ENCODE measurements at places on chromosomes 5 and 9. TPM values are rescaled to one million over a fixed set of nuclear protein-coding genes. Genes with fewer than 3 reads are reported as not detected.

DNA sequence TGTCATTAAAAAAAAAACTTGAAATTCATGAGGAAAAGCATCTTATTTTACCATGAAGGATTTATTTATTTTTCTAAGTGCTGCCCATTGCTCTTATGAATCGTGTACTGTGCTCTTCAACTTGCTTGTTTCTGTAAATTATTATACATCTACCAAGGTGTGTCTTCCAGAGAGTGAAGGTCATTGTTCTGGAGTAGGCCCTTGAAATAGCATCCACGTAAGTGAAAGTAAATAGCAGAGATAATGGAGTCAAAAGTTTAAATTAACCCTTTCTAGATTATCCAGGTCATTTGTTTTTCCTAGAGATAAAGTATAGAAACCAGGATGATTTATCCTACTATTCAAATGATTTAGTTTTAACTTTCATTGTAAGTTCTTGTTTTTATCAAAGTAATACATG is 473.1 kb downstream of the DIRAS2 start:
- H3K4me3 ChIP-seq = no peak overlapping the region
- H3K27ac ChIP-seq = no peak overlapping the region
- H3K27me3 ChIP-seq = no peaks in the 10 kb centered on the region
- no peaks in the 10 kb centered on the region for H3K36me3 ChIP-seq
- no peaks in the 10 kb centered on the region for H3K4me1 ChIP-seq

DNA sequence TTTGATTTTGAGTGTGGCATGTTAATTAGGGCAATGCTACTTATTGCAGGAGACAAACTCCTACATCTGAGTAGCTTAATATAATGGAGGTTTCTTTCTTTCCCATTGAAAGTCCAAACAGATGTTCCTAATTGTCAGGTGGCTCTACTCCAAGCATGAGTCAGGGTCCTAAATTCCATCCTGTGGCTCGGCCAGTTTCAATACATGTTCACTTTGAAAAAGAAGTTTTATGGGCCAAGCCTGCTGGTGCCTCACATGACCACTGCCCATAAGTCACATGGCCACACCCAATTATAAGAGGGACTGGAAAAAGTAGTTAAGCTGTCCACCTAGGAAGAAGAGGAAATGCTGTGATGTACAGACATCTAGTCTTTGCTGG is 170.4 kb downstream of the ARRDC3 start:
- H3K27ac ChIP-seq = no peak overlapping the region
- DNase-seq = no peak
- H3K4me1 ChIP-seq = no peaks in the 10 kb centered on the region

DNA sequence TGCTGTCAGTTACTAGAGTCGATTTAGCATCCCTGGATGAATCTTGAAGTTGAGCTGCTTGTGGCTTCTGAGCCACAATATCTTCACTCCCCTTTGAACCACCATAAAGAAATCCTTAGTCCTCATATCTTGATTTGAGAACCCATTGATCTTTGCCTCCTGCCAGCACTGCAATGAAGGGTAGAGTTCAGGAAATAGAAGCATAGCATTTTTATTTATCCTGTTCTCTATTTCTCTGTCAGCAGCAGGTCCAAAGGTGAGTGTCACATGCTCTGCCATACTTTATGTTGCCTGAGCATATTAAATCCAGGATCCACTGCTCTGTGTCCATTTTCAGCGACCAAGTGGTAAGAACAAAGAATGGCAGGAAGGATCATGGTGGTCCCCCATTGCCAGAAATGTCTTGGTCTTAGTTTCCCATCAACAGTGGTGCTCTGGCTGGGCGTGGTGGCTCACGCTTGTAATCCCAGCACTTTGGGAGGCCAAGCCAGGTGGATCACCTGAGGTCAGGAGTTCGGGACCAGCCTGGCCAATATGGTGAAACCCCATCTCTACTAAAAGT is 80.2 kb upstream of the PANK3 start:
- DNase-seq = no peak
- H3K4me1 ChIP-seq = no peaks in the 10 kb centered on the region
- H3K27ac ChIP-seq = no peak overlapping the region
- H3K4me3 ChIP-seq = no peak overlapping the region
- H3K27me3 ChIP-seq = no peaks in the 10 kb centered on the region

DNA sequence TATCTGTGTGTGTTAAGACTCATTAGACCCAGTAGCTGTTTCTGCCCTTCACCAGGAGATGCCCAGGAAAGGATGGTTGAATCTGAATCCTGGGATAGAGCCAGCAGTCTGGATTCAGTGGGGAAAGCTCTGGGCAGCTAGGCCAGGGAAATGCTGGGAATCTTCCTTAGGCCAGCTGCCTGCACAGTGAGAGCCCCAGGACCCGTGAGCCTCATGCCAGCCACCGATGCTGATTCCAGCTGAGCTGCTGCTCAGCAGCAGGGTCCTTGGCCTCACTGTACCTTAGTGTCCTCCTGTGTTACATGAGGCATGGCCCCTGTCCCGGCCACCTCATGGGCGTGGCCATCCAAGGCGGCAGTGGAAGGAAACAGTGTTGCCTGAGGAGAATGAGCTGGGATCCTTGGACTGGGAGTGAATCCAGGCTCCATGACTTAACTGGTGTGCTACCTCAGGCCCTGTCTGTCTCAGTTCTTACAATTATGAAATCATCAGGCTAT is 87.1 kb downstream of the AMBP start:
- DNase-seq = no peak
- H3K36me3 ChIP-seq = peaks cover 21% of the 10 kb centered on the region
- H3K4me1 ChIP-seq = no peaks in the 10 kb centered on the region
- no peak overlapping the region for H3K27ac ChIP-seq
- H3K4me3 ChIP-seq = no peak overlapping the region

GRCh38 chr5:96927008-96927407 is 8.9 kb upstream of the LNPEP start:
- no peak for DNase-seq
- H3K4me3 ChIP-seq = no peak overlapping the region
- no peaks in the 10 kb centered on the region for H3K4me1 ChIP-seq
- H3K27ac ChIP-seq = no peak overlapping the region

GRCh38 chr9:133690081-133690561 is 48.0 kb downstream of the SARDH start:
- no peak for DNase-seq
- no peak overlapping the region for H3K27ac ChIP-seq
- no peak overlapping the region for H3K4me3 ChIP-seq
- no peaks in the 10 kb centered on the region for H3K27me3 ChIP-seq

GRCh38 chr5:78001197-78001596 is 225.1 kb upstream of the TBCA start:
- no peaks in the 10 kb centered on the region for H3K4me1 ChIP-seq
- no peak overlapping the region for H3K27ac ChIP-seq
- no peak for DNase-seq

- peaks cover 5% of the 10 kb centered on the region for H3K36me3 ChIP-seq
- no peaks in the 10 kb centered on the region for H3K4me1 ChIP-seq
- H3K4me3 ChIP-seq = no peak overlapping the region
- no peaks in the 10 kb centered on the region for H3K27me3 ChIP-seq
- H3K27ac ChIP-seq = no peak overlapping the region
Measured at GRCh38 chr5:60960591-60960990, 15.6 kb downstream of the NDUFAF2 start.

GRCh38 chr9:107065549-107065948 is 202.6 kb downstream of the ZNF462 start:
- no peaks in the 10 kb centered on the region for H3K4me1 ChIP-seq
- peaks cover 1% of the 10 kb centered on the region for H3K36me3 ChIP-seq
- no peaks in the 10 kb centered on the region for H3K27me3 ChIP-seq
- H3K4me3 ChIP-seq = no peak overlapping the region

- no peak for DNase-seq
- no peaks in the 10 kb centered on the region for H3K36me3 ChIP-seq
- peaks cover 3% of the 10 kb centered on the region for H3K4me1 ChIP-seq
Measured at GRCh38 chr9:119153402-119153801, 215.8 kb downstream of the BRINP1 start.

GRCh38 chr5:73115399-73116051 is 4.8 kb upstream of the TMEM171 start:
- DNase-seq = no peak
- H3K4me3 ChIP-seq = no peak overlapping the region
- H3K27ac ChIP-seq = no peak overlapping the region
- peaks cover 6% of the 10 kb centered on the region for H3K27me3 ChIP-seq

- H3K36me3 ChIP-seq = 0 out of 2 replicates have a peak, but pooled peaks cover 3% of the 10 kb centered on the region
- no peaks in the 10 kb centered on the region for H3K27me3 ChIP-seq
- no peak overlapping the region for H3K27ac ChIP-seq
- peaks cover 6% of the 10 kb centered on the region for H3K4me1 ChIP-seq
Measured at GRCh38 chr5:149445739-149446369, 66.8 kb upstream of the IL17B start.

GRCh38 chr5:159240301-159240870 is 22.7 kb upstream of the UBLCP1 start:
- no peaks in the 10 kb centered on the region for H3K36me3 ChIP-seq
- no peak overlapping the region for H3K27ac ChIP-seq
- no peaks in the 10 kb centered on the region for H3K4me1 ChIP-seq
- no peaks in the 10 kb centered on the region for H3K27me3 ChIP-seq
- no peak overlapping the region for H3K4me3 ChIP-seq
- no peak for DNase-seq

GRCh38 chr5:32436553-32437242 is 7.8 kb downstream of the ZFR start:
- H3K36me3 ChIP-seq = no peaks in the 10 kb centered on the region
- no peak overlapping the region for H3K4me3 ChIP-seq
- H3K27me3 ChIP-seq = no peaks in the 10 kb centered on the region

- DNase-seq = no peak
- no peaks in the 10 kb centered on the region for H3K4me1 ChIP-seq
Measured at GRCh38 chr5:116130471-116130870, 45.6 kb downstream of the COMMD10 start.

- H3K27me3 ChIP-seq = no peaks in the 10 kb centered on the region
- H3K4me3 ChIP-seq = no peak overlapping the region
- H3K27ac ChIP-seq = no peak overlapping the region
Measured at GRCh38 chr9:124742940-124743339, 28.2 kb downstream of the NR6A1 start.

GRCh38 chr9:4344946-4345345 is 45.1 kb upstream of the GLIS3 start:
- DNase-seq = no peak
- H3K27ac ChIP-seq = no peak overlapping the region
- no peaks in the 10 kb centered on the region for H3K36me3 ChIP-seq
- no peaks in the 10 kb centered on the region for H3K27me3 ChIP-seq

DNA sequence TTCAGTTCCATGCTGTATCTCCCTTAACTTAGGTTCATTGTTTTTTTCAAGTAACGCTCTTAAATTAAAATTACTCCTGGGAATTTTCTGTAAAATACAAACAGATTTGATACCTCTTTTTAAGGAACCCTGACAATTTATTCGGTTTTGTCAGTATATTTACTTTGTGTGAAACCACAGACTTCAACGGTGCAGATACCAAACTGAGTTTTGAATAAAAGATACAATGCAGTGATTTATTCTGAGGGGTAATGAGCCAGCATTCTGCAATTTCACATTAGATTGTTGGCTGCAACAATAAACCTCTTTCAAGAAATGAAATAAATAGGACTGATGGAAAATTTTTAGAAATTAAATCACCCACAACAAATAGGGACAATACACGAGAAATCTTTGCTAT is 308.6 kb upstream of the EDIL3 start:
- DNase-seq = no peak
- H3K36me3 ChIP-seq = 0 out of 2 replicates have a peak, but pooled peaks cover 2% of the 10 kb centered on the region
- H3K27ac ChIP-seq = no peak overlapping the region
- H3K4me3 ChIP-seq = no peak overlapping the region
- H3K27me3 ChIP-seq = no peaks in the 10 kb centered on the region

GRCh38 chr5:17412760-17413671 is 85.0 kb upstream of the TAF11L2 start:
- DNase-seq = no peak
- no peak overlapping the region for H3K4me3 ChIP-seq
- 0 out of 3 replicates have a peak, but pooled peaks cover 2% of the 10 kb centered on the region for H3K36me3 ChIP-seq

DNA sequence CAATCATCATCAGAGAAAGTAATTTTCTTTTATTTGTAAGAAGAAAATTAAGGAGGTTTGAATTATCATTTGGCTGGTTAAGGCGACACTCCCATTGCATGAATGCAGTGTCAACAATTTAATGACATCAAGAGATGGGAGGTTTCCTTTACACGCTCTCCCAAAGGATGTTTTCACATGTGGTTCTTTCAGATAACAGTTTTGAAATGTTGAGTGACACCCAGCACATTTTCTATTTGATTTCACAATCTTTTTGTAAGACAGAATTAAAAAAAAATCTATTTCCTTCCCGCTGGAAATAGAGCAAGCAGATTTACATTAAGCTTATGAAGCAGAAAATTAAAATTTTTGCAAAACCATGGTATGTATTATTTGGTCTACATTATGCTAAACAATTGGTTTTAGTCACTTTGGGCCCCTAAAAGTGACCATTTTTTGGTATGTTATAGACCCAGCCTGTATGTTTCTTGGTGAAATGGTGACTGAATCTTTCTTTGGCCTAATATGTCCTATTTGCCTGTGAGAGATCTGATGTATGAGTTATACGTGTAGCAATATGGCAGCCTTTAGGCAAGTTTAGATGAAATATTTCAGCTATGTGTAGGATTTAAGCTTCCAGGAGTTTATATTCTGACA is 18.9 kb upstream of the ANKRD55 start:
- H3K27me3 ChIP-seq = no peaks in the 10 kb centered on the region
- no peak overlapping the region for H3K4me3 ChIP-seq
- peaks cover 2% of the 10 kb centered on the region for H3K36me3 ChIP-seq
- no peak for DNase-seq

- peak; percentile 59 for DNase-seq
- H3K4me3 ChIP-seq = no peak overlapping the region
- H3K4me1 ChIP-seq = no peaks in the 10 kb centered on the region
- no peak overlapping the region for H3K27ac ChIP-seq
- no peaks in the 10 kb centered on the region for H3K27me3 ChIP-seq
Measured at GRCh38 chr5:132677191-132677590, 3.4 kb downstream of the IL4 start.

The TUT7 gene
- 22.9 TPM for total RNA-seq

The SAXO1 gene
- total RNA-seq = 0.09 TPM

The ARL14EPL gene
- not detected for total RNA-seq

The LTC4S gene
- 3.7 TPM for total RNA-seq

The TLR4 gene
- 0.07 TPM for total RNA-seq

The NOXA1 gene
- total RNA-seq = 1.8 TPM

The POU5F2 gene
- 0.22 TPM for total RNA-seq

The ADGRD2 gene
- total RNA-seq = 1.2 TPM

The ISCA1 gene
- total RNA-seq = 33.3 TPM

The CHSY3 gene
- total RNA-seq = 0.37 TPM

The ANXA1 gene
- total RNA-seq = 3.6 TPM

The PCDHB16 gene
- total RNA-seq = 8.0 TPM

The BSPRY gene
- total RNA-seq = 5.1 TPM

The GPR151 gene
- not detected for total RNA-seq

The LCNL1 gene
- total RNA-seq = 0.20 TPM

Measured in H9 (cell line).